ENCODE measurements at places on chromosomes 1 and 21.

GRCh38 chr1:244897476-244898254, 33.3 kb upstream of the HNRNPU start:
- no peak for DNase-seq

DNA sequence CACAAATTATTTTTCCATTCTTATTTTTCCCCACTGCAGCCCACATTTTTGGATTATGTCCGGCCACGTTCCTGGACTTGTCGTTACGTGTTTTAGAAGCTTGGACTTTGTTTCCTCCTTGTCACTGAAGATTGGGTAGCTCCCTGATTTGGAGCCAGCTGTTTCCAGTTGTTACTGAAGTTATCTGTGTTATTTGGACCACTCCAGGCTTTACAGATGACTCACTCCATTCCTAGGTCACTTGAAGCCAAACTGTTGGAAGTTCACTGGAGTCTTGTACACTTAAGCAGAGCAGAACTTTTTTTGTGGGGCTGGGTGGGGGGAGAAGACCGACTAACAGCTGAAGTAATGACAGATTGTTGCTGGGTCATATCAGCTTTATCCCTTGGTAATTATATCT, 12.2 kb upstream of the AXDND1 start:
- DNase-seq, result no peak

GRCh38 chr1:172938681-172939080, 112.1 kb downstream of the TNFSF18 start:
- DNase-seq, result no peak

DNA sequence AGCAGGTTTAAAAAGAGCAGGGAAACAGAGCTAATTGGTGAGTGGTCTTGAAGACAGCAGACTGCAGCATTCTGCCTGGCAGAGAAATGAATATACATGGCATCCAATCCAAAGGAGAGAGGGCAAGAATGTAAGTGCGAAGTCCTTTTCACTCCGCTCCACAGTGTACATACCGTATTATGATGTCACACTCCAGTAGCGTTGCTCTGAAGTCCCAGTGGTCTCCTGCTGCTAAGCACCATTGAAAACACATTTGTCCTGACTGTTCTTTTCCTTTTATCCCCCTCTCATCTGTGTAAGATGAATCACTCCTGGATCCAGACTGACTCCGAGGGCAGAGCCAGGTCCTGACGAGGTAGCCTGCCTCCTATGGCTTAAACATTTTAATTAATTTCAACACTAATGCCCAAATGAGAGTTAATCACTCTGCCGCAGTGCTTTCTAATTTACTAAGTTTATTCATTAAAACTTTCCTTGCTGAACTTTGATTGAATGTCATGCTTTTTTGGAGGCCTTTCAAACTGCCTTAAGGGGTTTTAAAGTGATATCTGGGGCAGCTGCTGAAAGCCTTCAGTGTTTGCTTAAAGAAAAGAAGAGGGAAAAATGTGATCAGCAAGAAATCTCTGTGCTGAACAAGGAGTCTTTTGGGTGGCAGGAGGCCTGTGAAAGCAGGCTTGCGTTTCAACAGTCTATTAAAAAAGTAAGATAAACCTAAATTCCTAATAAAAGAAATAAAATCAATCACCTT, 227.2 kb downstream of the ATG4C start:
- DNase-seq, result no peak

DNA sequence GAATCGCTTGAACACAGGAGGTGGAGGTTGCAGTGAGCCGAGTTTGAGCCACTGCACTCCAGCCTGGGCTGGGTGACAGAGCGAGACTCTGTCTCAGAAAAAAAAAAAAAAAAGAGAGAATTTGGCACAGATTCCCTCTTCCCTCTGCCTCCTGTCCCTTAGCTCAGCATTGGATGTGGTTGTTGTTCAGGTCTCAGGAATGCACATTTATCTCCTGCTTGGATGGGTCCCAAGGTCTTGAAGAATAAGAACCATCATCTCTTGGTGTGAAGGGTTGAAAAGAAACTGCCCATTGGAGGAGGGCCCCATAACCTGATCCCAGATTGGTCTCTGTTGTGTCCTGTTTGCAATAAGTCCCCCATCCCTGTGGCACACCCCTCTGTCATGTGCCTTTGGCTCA, 34.9 kb downstream of the UBIAD1 start:
- DNase-seq, result no peak

GRCh38 chr1:94688646-94689045, 131.5 kb upstream of the SLC44A3 start:
- DNase-seq, result no peak

DNA sequence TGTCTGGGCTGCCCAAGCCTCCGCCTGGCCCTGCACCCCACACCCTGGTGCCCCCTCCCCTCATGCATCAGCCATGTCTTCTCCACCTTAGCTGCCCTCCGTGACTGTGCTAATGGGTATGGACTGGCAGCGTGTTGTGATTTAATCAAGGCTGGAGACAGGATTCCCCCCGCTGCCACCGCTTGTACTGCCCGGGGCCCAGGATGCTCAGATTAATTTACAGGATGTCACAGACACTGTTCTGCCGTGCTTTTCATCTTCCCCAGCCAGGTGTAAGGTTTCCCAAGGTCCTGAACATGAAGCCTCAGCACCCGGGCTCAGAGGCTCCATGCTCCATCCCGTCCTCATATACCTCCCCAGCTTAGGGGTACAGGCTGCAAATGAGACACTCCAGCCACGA, 66.3 kb downstream of the TAS1R2 start:
- no peak for DNase-seq

DNA sequence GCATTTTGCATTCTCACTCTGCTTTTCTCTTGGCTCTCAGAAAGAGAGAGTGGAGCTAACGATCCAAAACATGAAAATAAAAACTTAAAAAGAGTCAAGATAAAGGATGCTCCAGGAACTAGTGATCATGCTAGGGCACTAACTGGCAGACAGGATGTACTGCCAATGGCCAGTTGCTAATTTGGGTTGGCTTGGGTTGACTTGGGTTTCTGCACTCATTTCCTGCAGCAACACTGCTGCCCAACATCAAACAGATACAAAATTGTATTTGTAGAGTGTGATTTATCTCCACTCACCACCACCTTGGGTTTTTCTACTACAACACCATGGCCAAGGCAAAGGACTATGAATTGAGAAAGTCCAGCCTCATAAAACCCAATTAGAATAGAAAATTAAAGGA, 662.3 kb upstream of the PTBP2 start:
- DNase-seq, result no peak

GRCh38 chr1:183234660-183235476, 48.8 kb downstream of the LAMC2 start:
- DNase-seq, result no peak

DNA sequence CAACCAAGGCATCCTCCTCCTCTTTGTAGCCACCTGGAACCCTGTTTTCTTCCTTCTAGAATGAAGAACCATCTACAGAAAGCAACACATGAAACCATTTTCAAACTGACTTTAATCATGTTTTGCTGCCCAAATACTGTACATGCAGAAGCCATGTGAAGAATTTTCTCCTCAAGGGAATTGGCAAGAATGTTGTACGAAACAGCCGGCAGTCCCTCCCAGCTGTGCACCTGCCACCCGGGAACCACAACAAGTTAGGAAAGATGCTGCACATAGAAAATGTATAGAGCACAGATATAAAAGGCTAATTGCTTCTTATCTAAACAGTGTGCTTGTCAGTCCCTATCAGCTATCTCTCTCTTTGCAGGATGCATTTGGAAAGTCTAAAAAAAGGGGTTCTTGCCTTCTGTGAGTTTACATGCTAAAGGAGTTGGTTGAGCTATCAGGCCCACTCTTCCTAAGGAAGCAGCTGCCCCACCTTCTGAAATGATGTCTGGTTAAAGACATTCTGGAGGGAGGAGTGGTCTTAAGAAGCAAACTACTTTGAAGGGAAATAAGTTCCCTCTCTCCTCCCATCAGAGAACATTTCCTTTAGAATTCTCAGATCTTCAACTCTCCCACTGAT, 44.8 kb downstream of the RIMS3 start:
- no peak for DNase-seq

GRCh38 chr1:193013005-193013404, 46.2 kb downstream of the UCHL5 start:
- no peak for DNase-seq

- peak; percentile 51 for DNase-seq
Measured at GRCh38 chr1:155085504-155086127, 7.0 kb downstream of the EFNA3 start.

DNA sequence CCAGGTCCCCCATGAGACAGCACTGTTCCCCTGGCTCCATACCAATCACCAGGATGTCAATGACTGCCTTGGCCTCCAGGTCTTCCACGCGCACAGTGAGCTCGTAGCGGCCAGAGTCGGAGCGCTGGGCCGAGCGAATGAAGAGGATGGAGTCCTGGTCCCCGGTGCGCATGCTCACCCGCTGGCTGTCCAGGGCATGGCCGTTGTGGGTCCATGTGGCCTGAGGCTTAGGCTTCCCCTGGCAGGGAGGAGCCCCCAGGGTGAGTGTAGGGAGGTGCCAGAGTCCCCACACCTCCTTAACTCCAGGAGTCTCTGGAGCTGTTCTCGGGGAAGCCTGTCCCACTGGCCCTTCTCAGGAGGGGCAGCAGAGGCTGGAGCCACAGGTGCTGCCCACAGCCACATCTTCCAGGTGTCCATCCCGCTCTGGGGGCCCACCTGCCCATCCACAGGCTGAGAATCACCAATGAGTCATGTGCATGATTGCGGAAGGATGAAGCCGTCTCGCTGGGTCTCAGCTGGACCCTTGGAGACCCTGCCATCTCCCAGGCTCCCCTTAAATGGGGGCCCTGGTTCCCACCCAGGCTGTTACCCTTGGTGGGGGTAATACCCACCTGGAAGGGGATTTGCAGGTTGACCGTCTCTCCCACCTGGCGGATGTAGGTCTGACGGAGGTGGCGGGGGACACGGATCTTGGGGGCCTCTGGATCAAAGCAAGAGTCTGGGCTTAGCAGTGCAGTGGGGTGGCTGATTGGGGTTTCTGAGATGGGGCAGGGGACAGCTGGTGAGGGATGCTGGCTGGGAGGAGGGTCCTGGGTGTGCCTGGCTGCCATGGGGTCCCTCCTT, 4.1 kb downstream of the MYBPH start:
- no peak for DNase-seq

DNA sequence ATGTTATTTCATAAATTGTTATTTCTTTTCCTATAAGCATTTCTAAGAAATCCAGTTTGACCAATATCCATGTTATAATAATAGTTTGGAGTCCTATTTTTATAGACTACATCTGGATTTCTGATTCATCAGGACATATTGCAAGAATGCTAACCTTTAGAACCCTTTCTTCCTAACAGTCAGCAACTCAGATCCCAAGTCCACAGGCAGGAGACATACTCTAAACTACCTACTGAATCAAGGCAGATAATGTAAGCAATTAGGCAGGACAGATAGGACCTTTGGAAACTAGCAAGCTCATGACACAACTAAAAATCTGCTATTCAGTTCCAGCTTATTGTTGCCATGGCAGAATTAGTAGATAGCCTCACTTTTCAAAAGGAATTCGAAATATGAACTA, 104.1 kb downstream of the DENND1B start:
- no peak for DNase-seq

DNA sequence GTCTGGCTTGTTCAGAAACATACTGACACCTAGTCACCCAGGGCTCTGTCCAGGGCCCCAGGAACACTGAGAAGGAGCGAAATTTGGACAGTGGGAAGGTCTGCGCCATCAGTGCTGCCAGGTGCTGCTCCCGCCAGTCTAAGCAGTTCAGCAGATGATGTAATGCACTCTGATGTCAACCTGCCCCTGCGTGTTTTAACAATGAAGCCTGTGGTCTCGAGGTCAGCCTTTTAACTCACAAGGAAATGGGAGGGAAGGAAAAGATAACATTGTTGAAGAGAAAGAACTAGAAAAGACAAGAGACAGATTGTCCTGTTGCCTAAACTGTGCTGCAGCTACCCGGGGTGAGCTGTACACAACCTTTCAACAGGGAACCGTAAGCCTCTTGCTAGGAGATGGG, 126.6 kb upstream of the IFFO2 start:
- DNase-seq, result no peak

- no peak for DNase-seq
Measured at GRCh38 chr1:95154096-95154495, 36.9 kb downstream of the TLCD4 start.

DNA sequence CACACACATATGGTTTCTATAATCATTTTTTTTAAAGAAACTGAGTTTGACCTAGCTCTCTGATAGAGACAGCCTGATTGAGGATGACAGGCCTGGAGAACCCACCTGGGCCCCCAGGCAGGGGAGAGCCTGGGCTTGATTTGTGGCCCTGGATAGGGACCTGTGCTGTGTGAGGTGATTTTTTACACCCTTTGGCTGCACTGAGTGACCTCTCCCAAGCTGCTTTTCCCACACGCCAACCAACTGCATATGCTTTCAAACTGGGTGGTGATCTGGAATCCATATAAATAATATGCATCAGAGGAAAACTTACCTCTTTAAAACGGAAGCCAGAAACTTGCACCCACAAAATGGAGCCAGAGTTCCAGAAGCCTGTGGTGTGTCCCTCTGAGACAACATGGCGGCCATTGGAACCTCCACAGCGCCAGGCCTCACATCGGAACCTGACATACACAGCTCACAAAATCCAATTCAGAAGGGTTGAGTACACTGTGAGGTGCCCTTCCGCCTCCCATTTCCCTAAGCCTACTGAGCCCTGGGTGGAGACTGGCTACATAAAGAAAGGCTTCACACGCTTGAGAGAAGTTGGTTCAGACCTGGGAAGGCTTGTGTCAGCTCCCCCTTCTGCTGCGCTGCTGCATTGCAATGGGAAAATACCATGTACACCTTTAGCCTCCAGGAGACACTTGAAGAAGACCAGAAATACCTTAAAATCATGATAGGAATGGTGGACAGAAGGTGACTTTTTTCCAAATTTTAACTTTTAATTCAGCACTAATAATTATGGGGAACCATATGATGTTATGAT, 160.7 kb downstream of the HHIPL2 start:
- DNase-seq, result no peak

GRCh38 chr1:119481951-119482350, 25.1 kb upstream of the HSD3B1 start:
- no peak for DNase-seq

DNA sequence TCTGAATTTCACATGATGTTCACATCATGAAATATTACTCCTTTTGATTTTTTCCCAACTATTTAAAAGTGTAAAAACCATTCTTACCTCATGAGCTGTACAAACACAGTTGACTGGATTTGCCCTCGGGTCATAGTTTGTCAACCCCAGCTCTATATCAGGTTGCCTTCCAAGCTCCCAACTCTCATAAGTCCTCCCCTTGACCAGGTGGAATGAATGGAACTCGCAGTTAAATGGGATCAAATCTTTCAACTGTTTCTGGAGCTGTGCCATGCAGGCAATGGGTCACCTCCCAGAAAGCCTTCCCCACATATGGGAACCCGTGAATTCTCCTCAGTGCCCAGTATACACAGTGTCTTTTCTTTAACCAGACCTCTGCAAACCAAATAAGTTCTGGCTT, 169.8 kb upstream of the FOXD3 start:
- DNase-seq, result no peak

GRCh38 chr1:111406321-111406768, 21.2 kb downstream of the OVGP1 start:
- no peak for DNase-seq

GRCh38 chr21:45276596-45276995, 11.1 kb downstream of the POFUT2 start:
- DNase-seq, result no peak

- no peak for DNase-seq
Measured at GRCh38 chr1:174413632-174414031, 34.1 kb upstream of the GPR52 start.

Measured in stimulated activated CD8-positive, alpha-beta memory T cell treated with anti-CD3 and anti-CD28 coated beads, Interleukin-7, amount 100 ng/mL, for 24 hours (primary cell).